ENCODE measurements at places on chromosomes 5 and 9.
A peak's percentile ranks its signal among the peaks of the same experiment; 100 is the strongest.

GRCh38 chr5:126972062-126972895 is 58.1 kb downstream of the MARCHF3 start:
- peak; percentile 89 for DNase-seq

- DNase-seq: no peak
Observed at GRCh38 chr5:12141496-12141895, 237.2 kb upstream of the CTNND2 start.

DNA sequence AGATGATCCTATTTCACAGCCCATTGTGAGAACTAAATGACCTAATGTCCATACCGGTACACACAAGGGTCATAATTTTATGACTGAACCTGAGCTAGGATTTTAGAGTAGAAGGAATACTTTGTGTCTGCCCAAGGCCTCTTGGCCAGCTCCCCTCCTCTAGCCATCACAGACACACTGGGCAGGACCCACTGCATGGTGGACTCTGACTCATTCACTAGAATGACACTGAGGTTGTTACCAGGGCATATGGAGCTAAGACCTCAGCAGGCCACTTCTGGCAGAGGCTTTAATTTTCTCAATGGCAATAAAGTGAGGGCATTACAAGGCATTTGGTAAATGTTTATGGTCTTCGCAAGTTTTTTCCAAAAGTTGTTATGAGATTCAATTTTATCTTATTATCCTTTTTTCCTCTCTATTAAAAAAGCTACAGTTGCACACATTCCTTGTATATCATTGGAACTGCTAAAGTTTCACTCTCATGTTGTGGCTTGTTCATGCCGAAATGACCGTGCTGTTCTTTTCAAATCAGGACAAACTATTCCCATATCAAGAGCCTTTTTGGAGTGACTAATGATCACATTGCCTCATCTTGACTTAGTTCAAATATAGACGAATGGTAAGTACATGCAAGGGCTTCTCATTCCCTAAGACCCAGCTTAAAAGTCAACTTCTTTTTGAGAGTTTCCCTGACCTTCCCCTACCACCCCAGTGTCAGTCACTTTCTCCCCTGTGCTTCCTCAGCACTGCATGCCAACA is 595.7 kb downstream of the ACTL7B start:
- DNase-seq: no peak

GRCh38 chr9:87309236-87309635 is 188.4 kb upstream of the DAPK1 start:
- no peak for DNase-seq

DNA sequence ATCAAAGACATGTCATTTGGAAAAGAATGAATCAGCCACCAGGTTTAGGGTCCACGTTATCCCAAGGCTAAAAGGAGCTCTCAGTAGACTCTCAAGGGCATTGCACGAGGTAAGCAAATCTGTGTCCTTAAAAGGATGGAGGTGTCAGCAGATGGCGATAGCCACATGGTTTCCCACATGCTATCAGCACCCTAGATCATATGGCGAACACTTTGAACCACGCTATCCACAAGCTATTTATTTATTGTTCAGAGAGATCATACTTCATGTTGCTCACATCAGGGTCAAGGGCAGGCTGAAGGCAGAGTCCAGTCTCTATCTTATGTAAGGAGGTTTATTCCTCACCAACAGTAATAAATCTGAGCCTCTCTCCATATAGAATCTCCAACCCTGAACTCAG is 43.7 kb downstream of the CDH6 start:
- no peak for DNase-seq

GRCh38 chr9:98101868-98102273 is 17.2 kb downstream of the TRIM14 start:
- DNase-seq: peak; percentile 93

DNA sequence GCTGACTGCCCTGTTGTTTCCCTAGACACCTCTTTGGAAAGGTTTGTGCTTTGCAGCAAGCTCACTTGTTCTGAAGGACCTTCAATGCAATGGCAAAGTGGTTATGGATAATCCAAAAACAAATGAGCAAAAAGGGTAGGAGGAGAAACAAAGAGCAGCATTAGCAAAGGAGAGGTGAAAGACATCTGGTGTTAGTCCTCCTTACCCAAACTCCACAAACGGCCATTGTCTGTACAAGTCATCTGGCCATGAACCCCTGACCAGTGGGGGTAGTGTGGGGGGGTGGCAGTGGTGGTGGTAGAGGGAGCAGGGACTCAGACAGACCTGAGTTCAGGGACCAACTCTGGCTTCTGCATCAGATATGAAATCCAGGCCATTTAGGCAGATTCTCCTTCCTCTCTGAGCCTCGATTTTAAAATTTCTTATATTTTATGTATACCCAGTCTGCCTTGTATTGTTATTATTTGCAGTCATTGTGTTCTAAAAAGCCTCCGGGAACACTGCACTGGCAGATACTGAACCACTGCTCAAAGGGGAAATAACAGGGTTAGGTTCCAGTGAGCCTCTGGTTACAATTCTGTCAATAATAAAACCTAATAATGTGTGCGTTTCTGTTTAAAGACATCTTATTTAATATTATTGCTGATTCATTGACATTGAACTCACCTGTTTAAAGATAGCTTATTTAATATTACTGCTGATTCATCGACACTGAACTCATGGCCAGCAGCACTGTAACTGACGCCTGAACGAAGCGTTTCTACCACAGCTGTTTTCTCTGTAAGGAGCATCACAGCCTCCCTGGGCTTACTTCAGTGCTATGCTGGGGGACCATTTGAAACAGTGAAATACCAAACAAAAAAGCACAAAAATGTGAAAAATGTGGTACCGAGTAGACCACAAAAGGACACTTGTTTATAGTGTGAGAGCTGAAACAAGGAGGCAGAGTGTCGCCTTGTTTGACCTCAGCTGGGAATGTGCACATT is 156.0 kb downstream of the SEC61B start:
- no peak for DNase-seq

DNA sequence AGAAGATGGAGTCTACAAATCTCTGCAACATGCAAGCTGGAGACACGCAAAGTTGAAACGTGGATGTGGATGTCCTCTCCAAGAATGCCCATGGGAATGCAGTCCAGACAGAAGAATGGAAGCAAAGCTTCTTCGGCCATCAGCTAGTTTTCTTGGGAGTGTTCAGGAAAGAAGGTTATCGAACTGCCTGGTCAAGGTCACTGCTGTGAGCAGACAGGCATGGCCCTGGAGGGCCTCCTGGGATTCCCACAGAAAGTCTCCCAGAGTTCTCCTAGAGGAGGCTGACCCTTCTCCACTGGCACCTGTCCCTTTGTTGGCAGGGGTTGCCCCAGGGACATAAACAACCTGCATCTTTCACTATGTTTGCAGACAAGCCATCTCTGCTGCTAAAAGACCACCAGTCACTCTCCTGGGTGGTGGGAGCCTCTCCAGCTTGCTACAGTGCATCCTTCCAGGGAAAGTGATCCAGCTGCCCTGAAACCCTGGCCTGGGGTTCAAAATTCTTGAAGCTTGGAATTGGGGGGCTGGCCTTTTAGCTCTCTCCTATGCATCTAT is 265.8 kb downstream of the SYK start:
- DNase-seq: no peak

DNA sequence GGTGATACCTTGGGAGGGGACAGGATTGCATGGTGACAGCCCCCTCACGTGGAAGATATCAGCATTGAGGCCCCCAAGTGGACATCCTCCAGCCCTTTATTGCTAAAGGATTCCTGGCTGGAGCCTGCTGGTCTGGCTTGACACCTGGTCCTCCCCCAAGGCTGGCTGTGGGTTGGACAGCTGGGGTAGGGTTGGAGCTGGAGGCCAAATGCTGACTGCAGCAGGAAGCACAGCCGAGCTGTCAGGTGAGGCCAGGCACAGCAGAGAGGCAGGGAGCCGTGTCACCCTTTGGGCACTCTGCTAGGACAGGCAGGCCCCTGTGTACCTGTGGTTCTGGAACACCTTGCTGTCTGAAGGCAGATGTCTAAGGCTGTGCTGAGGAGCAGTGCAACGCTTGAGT is 2.2 kb downstream of the CACFD1 start:
- no peak for DNase-seq

- no peak for DNase-seq
Observed at GRCh38 chr5:180153991-180154390, 55.0 kb downstream of the RASGEF1C start.

Data from KBM-7 (cell line).